ENCODE measurements at places on chromosomes 1 and 21.

DNA sequence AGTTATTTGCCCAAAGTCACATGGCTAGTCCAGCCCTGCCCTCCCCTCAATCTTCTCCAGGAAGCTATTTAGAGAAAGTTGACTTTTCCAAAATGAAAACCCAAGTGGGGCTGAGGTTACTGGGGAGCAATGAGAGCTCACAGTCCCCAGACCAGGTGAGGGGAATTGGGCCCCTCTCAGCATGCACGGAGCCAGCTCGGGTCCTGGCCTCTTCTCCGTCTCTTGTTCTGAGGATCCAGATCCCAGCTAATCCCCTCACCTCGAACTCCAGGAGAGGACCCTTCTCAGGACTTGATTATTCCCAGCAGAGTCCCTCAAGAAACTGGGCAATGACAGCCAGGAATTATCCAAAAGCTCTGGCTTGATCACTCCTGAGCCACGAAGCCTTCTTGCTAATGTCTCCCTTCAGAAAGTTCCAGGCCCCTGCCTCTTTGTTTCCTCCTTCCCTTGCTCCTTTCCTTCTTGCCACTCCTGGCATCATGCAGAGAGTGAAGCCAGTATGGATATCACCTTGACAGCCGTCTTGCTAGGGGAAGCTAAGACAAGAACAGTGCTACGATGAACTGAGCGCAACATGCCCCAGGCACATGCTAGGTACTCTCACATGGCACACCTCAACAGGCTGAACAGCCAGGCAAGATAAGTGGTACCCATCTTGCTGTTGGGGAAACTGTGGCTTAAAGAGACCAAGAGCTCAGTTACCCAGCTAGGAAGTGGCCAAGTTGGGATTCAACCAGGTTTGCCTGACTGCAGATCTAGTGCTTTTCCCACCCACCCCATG is 51.9 kb downstream of the KLHDC7A start:
- DNase-seq: no peak

DNA sequence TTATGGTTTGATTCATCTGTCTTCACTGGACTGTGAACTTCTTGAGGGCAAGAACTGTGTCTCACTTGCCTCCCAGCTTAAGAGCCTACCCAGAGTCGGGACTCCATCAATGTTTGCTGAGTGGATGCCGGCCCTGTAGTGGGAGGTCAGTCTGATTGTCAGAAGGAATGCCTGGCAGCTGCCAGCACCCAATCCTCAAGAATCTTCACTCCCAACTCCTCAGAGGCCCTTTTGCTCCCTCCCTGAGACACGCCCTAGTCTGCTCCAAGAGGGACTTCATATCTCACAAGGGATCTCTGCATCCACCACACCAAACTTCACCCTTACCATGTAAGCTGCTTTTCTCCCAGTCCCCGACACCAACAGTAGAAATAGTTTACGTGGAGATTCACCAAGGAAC is 15.2 kb upstream of the KDM4A start:
- no peak for DNase-seq

DNA sequence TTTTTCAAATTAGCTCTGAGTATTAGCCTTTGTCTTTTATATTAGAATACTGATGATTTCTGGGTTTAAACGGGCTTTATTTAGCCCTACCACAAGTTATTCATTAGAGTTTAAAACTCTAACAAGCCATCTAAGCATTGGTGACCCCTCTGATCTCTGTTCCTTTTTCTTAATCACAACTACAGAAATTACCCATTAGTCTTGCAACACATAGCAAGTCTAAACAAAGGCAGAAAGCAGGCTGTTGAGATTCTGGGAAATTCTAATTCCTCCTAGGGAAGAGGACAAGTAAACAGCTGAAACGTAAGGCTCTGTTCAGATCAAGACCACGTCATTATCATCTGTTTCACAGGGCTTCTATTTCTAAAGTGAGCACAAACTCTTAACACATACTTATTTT is 491.2 kb upstream of the ZRANB2 start:
- no peak for DNase-seq

- DNase-seq: no peak
These were observed 39.8 kb downstream of the ASTN1 start for GRCh38 chr1:177124577-177125278.

DNA sequence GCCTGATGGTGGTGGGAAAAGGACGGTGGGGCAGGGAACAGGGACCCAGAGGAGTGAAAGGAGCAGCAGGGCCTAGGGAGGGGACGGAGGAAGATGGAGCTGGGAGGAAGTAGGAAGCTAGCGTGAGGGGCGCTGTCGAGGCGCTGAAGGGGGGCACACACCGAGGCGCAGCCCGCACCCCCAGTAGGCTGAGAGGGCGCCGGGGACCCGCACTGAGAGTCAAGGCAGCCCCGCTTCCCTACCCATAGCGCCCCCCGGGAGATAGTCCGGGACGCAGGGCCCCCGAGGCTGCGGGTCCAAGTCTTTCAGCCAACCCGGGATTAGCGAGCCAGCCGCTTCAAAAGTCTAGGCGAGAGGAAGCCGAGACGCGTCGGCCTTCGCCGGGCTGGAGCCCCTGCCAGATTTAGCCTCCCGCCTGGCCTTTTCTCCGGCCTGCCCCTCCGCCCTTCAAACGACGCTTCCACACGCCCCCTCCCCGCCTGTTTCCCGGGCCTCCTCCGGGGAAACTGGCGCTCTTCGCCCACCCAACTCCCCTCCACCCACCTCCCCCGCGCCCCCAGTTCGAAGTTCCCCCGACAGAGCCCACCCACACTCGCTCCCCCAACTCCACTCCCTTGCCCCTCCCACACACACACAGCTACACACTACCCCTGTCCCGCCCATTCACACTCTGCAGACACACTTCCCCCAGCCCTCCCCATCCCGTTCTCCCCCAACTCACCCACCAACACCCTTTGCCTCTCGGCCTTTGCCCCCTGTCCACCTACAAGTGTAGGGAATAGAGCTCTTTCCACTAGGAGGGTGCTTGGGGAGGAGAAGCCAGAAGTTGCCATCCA is 7.8 kb upstream of the PROX1 start:
- no peak for DNase-seq

DNA sequence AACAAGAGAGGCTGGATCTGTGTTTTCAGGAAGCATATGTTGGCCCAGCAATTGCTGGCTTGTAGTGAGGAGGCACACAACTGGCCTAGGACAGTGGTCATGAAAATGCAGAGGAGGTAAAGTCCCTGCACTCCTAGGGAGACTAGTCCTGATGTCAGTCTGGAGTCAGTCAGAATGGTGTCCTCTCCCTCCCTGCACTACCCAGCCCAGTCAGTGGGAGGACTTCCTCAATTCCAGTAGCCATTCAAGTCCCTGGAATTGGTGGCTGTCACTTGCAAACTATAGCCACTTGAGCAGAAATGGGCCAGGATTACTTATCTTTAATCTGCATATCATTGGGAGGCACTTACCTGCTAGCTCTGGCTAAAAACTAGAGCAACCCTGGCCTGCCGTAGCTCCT is 18.6 kb downstream of the NDUFS5 start:
- peak; percentile 59 for DNase-seq

GRCh38 chr1:180210008-180210620 is 19.9 kb upstream of the LHX4 start:
- DNase-seq: no peak

- peak; percentile 87 for DNase-seq
These were observed 71.8 kb downstream of the CD58 start for GRCh38 chr1:116498789-116499628.

DNA sequence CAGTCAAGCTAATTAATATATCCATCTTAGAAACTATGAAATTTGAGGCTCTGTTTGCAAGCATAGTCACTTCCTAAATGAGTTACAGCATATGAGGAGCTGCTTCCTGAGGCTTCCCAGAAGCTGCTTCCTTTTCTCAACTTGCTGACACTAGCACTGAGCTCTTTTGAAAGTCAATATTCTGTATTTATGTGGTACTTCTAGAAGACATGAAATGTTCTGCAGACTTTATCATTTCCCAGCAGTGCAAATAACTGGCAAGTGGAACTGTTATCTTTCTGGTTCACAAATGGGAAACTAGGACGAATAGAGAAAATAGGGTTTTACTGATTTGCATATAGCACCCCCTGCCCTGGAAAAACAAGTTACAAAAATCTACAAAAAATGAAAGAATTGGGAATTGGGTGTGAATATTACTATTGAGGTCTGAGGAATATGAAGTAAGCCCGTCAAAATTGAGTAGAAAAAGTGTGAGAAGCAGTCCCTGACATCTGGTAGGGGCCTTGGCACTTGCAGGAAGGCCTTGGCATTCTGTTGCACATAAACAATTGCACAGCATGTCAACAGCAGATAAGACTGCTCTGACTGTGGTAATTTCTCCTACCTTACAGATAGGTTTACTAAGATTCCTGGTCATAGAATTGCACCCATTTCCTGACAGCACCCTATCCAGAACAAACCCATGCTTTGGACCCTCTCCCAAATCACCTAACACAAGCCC is 7.1 kb downstream of the GIPC2 start:
- DNase-seq: peak; percentile 23

- no peak for DNase-seq
These were observed 458.4 kb downstream of the SMYD3 start for GRCh38 chr1:246048693-246049092.

GRCh38 chr1:244077473-244078220 is 26.6 kb downstream of the ZBTB18 start:
- peak; percentile 21 for DNase-seq

- DNase-seq: no peak
These were observed 32.0 kb downstream of the TRIM67 start for GRCh38 chr1:231193710-231194340.

DNA sequence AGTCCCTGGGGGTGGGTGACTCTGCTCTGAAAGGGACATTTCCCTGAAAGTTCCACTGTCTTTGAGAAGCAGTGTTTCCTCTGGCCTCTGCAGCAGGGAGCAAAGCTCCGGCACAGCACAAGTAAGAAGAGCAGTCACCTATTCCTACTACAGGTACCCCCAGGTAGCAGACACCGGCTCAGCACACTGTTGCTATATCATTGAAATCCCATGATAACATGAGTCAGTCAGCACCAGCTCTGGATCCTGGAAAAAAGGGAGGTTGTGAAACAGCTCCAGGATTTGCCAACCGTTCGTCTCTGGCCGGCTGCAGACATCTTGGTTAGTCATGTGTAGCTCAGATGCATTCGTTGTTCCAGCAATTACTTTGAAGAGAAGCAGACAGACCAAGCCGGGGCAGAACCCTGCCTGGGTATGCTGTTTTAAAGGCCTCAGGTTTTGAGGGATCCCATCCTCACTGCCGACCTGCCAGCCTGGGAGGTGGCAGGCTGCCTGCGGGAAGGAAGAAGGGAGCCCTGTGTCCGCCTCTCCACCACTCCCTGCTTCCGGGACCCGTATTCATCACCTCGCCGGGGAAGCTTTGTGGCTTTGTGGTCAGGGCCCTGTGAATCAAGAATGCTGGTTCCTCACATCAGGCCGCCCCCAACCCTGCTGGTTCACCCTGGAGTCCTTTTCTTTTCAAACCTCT is 139.2 kb downstream of the CLIC6 start:
- peak; percentile 88 for DNase-seq

- DNase-seq: no peak
These were observed 84.7 kb downstream of the NDUFS5 start for GRCh38 chr1:39110882-39111281.

GRCh38 chr1:45263132-45263531 is 56.7 kb upstream of the ZSWIM5 start:
- DNase-seq: no peak

DNA sequence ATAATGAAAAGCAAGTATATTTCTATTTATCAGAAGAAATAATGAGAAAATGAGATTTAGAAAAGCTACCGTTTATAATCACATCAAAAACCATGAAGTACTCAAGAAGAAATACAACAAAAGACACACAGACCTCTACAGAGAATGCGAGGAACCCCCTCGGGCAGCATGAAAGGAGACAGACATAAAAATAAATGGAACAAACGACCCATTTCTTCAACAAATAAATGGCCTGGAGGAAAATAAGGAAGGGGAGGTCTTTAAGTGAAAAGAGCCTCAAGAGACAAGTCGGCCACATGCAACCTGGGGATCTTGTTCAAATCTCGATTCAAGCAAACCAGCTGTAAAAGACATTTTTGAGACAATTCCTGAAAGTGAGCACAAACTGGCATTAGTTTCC is 6.0 kb downstream of the CFAP74 start:
- DNase-seq: no peak

- no peak for DNase-seq
These were observed 25.3 kb downstream of the CLSTN1 start for GRCh38 chr1:9798236-9799130.

- DNase-seq: no peak
These were observed 33.5 kb downstream of the EPHA10 start for GRCh38 chr1:37731312-37732019.

DNA sequence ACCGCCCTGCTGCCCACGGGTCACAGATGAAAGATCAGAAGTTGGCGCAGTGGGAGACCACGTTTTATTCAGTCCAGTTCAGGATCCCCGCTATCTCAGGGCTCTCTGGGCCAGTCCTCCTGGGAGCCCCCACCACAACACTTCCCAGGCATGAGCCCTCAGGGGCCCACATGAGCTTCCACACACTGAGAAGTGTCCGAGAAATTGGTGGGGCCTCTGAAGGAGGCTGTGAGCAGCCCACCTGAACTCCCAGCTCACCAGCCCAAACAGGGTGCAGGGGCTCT is 12.1 kb downstream of the TRIM46 start:
- no peak for DNase-seq

GRCh38 chr1:61184040-61184713 is 101.8 kb downstream of the NFIA start:
- no peak for DNase-seq

DNA sequence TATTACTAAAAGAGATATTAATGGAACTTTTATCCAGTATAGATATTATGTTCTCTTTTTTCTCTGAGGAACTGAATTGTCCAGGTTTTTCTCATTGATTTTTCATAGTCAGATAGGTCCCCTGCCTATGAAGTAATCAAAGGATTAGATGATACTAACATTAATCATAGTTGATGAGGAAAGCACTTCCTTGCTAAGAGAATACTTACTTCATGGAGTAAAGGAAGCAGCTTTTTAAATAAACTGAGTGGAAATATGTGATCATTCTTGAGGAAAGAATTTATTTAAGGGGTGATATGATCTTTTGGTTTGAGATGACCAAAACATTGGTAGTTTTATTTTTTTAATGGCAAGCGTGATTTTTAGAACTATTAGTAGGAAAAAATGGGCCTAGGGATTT is 58.9 kb downstream of the SWT1 start:
- DNase-seq: no peak

- DNase-seq: no peak
These were observed 18.6 kb downstream of the NR5A2 start for GRCh38 chr1:200046115-200046514.

DNA sequence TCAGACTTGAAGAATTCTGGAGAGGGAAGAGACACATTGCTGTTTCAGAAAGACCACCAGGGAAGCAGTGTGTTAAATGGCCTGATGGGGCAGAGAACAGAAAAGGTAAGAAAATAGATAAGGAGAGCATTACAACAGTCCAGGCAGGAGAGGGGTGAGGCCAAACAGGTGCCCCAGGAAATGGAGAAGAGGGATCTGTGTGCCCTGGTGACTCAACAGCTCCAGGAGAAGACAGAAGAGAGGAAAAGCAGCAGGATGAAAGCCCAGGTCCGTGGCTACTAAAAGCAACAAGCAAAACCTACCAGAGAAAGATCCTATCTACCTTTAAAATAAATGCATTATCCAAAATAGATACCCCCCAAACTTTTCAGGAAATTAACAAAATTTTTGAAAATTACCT is 9.2 kb downstream of the TP53BP2 start:
- DNase-seq: no peak
